ENCODE measurements at places on chromosomes 6 and 20.

- no peaks in the 10 kb centered on the region for H3K27me3 ChIP-seq
- no peak overlapping the region for H3K4me3 ChIP-seq
- H3K36me3 ChIP-seq = no peaks in the 10 kb centered on the region
- no peak overlapping the region for H3K27ac ChIP-seq
- no peak for DNase-seq
Measured at GRCh38 chr6:150806790-150807189, 58.7 kb upstream of the MTHFD1L start.

- H3K27me3 ChIP-seq = no peaks in the 10 kb centered on the region
- H3K27ac ChIP-seq = no peak overlapping the region
- H3K4me1 ChIP-seq = no peaks in the 10 kb centered on the region
Measured at GRCh38 chr6:130831607-130832006, 4.4 kb downstream of the SMLR1 start.

DNA sequence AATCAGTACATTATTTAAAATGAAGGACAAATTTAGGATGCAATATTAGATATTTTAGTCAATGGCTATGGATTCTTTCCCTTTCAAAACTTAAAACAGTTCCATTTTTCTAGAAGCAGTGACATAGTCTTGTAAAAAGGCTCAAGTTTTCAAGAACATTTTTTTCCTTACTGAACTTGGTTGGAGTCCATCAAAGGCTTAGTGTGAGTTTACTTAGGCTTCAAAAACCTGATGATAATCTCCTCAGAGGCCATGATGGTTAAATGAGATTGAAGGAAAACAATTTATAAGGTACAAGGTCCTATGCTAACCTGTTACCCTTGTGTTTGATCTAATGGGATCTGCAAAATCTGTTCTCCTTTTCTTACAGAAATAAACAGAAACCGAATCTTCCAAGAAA lies 531.8 kb downstream of the UTRN start:
- H3K4me3 ChIP-seq = no peak overlapping the region
- no peak for DNase-seq
- no peak overlapping the region for H3K27ac ChIP-seq
- no peaks in the 10 kb centered on the region for H3K36me3 ChIP-seq

DNA sequence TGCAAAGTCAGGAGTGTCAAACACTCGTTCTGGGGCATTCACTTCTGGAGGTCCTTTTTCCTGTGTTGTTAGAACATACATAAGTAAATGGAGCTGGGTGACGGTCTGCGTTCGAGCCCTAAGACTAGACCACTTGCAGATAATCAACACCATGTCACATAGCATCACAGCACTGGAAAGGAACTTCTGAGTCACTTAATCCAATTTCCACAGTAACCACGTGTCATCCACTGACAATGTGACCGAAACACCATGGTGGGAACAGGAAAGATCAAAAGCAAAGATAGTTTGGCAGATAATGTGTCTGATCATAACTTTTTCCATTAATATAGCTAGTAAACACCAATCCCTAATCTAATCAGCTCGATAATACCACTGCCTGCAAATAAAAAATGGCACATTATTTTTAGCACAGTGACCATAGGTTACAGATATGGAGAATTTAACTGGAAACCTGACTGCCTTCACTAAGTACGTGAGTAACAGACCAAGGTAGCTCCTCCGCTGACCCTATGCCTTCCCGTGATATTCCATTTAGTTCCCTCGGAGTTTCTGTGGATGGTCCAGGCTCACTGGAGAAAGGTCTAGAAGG lies 34.8 kb downstream of the WRNIP1 start:
- DNase-seq = no peak
- H3K4me3 ChIP-seq = no peak overlapping the region
- no peak overlapping the region for H3K27ac ChIP-seq
- no peaks in the 10 kb centered on the region for H3K4me1 ChIP-seq
- no peaks in the 10 kb centered on the region for H3K36me3 ChIP-seq

GRCh38 chr6:161228921-161229591 lies 44.8 kb downstream of the AGPAT4 start:
- H3K27me3 ChIP-seq = no peaks in the 10 kb centered on the region
- H3K4me1 ChIP-seq = peaks cover 7% of the 10 kb centered on the region
- no peak overlapping the region for H3K4me3 ChIP-seq
- no peak for DNase-seq
- H3K36me3 ChIP-seq = no peaks in the 10 kb centered on the region

DNA sequence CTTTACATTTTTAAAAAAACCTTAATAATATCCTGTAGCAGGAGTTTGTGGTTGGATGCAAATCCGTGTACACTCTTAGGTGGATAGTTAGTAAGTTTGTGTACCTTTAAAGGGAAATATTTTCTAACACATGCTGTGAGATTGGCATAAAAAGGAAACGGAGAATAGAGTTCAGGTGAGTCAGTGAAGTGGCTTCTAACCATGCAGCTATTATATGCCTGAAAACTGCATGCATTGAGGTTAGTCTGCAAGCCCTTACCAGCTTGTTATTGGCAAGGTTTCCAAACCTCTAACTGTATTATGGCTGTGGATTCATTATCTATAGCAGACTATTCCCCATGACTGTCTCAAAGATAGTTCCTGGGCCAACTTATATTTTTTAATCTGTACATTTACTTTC lies 420.6 kb upstream of the MMS22L start:
- H3K4me1 ChIP-seq = no peaks in the 10 kb centered on the region
- H3K4me3 ChIP-seq = no peak overlapping the region
- no peaks in the 10 kb centered on the region for H3K27me3 ChIP-seq
- no peak for DNase-seq

DNA sequence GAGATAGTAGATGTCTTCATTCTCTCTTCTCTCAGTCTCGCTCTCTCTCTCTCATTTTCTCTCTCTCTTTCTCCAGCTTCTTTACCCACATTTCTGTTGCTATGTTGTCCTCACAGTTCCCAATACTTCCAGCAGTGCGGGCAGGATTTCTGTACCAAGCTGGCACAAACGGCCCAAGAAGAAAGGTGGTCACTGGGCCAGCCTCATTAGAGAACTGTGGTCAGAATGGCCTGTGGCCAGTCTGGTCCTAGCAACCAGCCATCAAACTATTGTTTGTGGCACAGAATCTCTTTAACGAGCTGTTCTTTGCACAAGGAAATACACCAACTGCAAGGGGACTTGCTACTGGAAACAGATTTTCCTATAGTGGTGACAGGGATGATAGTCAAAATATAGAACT lies 81.3 kb downstream of the SEL1L2 start:
- no peaks in the 10 kb centered on the region for H3K4me1 ChIP-seq
- no peaks in the 10 kb centered on the region for H3K27me3 ChIP-seq
- no peak for DNase-seq
- no peaks in the 10 kb centered on the region for H3K36me3 ChIP-seq

GRCh38 chr6:17281100-17281496 lies at the start of gene RBM24:
Gene RBM24, plus strand, starts transcription at chr6:17281361. Its CDS starts 221 bp downstream, at chr6:17281582.
- peak; percentile 70 for DNase-seq
- no peaks in the 10 kb centered on the region for H3K4me1 ChIP-seq
- no peaks in the 10 kb centered on the region for H3K27me3 ChIP-seq
- peak within 1 kb of the TSS; percentile 92 for H3K27ac ChIP-seq
- H3K36me3 ChIP-seq = no peaks in the 10 kb centered on the region
- peak within 1 kb of the TSS; percentile 81 for H3K4me3 ChIP-seq

GRCh38 chr20:47620808-47621805 lies 119.4 kb downstream of the NCOA3 start:
- H3K4me3 ChIP-seq = no peak overlapping the region
- H3K36me3 ChIP-seq = no peaks in the 10 kb centered on the region
- H3K4me1 ChIP-seq = no peaks in the 10 kb centered on the region
- no peak for DNase-seq
- no peaks in the 10 kb centered on the region for H3K27me3 ChIP-seq
- H3K27ac ChIP-seq = no peak overlapping the region

DNA sequence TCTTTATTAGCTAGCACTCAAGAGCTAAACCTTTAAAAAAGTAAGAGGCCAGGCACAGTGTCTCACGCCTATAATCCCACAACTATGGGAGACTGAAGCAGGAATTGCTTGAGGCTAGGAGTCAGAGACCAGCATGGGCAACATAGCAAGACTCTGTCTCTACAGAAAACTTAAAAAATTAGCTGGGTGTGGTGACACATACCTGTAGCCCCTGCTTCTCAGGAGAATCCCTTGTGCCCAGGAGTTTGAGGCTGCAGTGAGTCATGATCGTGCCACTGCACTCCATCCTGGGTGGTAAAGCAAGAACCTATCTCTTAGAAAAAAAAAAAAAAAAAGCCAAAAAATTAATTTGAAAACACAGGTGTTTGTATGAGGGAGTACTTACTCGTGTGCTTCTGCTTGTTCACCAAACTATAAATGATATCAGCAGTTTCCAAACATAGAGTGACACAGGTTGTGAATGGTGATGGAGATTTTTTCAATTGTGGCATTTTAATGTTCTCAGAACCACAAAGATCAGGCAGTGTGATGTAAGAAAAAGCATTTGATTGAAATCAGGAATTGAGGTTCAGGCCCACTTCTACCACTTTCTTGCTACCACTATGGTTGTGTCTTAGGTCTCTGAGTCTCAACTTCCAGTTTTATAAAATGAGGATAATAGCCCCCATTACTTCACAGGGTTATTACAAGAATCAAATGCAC lies 104.9 kb downstream of the FOXO3 start:
- H3K4me1 ChIP-seq = peaks cover 4% of the 10 kb centered on the region
- no peak overlapping the region for H3K4me3 ChIP-seq
- DNase-seq = no peak

DNA sequence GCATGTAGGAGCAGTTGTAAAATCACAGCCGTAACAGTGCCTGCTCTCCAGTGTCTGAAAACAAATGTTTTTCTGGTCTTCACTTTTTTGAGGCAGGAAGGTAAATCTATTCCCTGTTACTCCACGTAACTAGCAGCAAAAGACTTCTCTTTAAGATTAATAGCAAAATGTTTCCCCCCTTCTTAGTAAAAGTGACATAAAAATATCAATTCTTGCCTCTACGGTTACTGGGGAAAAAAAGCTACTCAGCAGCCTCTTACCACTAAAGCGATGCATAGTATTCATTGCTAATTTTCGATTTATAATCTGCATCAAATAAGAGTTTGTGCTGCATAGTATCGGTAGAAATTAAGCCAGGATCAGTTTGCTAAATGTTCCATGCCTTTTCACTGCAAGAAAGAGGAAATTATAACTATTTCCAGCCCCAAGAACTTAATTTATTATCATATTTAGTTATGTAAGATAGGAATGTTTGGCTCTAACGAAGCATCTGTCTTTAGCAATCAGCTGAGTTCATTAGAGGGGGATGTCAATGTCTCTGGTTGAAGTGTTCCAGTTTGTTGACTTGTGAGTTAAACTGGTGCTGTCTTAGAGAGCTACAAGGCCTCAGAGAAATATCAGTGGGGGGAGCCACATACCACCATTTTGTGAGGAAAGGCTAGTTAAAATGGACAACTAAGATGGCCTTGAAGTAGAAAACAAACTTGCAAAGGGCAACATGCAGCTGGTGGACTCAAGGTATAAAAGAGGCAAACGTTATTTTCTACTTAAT lies 617 bp upstream of the TSPYL1 start:
- peak overlapping the region; percentile 99 for H3K27ac ChIP-seq
- no peak for DNase-seq
- H3K4me1 ChIP-seq = peaks cover 5% of the 10 kb centered on the region
- H3K27me3 ChIP-seq = no peaks in the 10 kb centered on the region
- no peaks in the 10 kb centered on the region for H3K36me3 ChIP-seq

DNA sequence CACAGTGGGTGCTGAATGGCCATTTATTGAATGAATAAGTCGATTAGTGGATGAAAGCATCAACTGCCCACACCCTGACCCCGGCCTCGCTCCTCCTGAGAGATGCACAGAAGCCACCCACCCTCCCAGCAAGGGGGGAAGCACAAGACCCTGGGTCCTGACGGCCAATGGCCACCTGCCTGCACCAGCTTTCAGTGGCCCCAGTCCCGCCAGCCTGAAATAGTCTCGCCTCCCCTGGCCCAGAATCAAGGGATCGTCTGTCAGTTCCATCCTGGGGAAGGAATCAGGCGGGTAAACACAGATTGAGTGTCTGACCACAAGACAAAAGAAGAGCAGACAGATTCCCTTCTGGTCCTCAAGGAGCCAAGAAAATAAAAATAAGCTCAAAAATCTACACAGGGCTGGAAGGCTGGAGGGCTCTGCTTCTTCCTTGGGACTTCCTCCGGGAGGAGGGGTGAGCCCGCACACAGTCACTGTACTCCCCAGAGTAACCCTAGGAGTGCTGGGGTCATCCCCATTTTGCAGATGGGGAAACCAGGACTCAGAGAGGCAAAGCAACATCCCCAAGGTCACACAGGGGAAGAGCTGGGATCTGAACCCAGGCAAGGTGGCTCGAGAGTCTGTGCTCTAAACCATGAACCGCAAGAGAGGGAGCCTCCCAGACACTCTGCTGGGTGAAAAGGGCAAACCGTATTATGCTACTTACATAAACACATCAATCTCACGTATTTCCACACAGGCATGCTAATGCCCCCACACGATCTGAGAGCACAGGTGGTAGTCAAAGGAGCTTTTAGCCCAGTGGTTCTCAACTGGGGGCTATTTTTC lies 7.8 kb downstream of the PREX1 start:
- DNase-seq = no peak
- no peaks in the 10 kb centered on the region for H3K4me1 ChIP-seq
- no peaks in the 10 kb centered on the region for H3K36me3 ChIP-seq

GRCh38 chr6:37110500-37111461 lies 59.2 kb upstream of the PIM1 start:
- no peaks in the 10 kb centered on the region for H3K27me3 ChIP-seq
- no peaks in the 10 kb centered on the region for H3K36me3 ChIP-seq
- peak overlapping the region; percentile 73 for H3K27ac ChIP-seq
- H3K4me3 ChIP-seq = no peak overlapping the region

DNA sequence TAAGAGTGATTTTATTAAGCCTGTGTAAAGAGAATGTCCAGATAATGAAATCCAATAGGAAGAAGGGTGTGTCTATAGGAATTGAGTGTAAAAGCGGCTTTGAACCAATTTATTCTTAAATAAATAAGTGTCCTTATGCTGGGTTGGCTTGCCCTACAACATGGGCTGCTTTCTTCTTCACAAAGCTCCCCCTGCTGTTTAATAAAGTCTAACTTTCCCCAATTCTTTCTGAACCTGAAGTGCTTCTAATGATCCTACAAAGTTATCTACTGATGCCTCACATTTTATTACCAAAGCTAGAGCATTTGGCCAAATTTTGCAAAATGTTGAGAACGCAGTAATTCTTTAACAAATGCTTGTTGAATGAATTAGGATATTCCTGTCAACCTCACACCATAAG lies 36.3 kb upstream of the SIRT5 start:
- H3K27ac ChIP-seq = no peak overlapping the region
- no peaks in the 10 kb centered on the region for H3K4me1 ChIP-seq
- no peak for DNase-seq
- H3K27me3 ChIP-seq = no peaks in the 10 kb centered on the region

- H3K36me3 ChIP-seq = no peaks in the 10 kb centered on the region
- DNase-seq = no peak
- no peaks in the 10 kb centered on the region for H3K27me3 ChIP-seq
Measured at GRCh38 chr20:25461786-25462545, 54.5 kb downstream of the GINS1 start.

Measured in uterus (tissue), 4 donors.